PC-3 (cell line): ENCODE measurements at places on chromosomes 6 and 20. TPM values are rescaled to one million over a fixed set of nuclear protein-coding genes. Genes with fewer than 3 reads are reported as not detected.

Gene CENPQ
- total RNA-seq = 8.3 and 9.7 TPM in 2 replicates

Gene IMPG1
- not detected in 2 replicates for total RNA-seq

Gene TUBB2B
- total RNA-seq = 5.1 and 6.5 TPM in 2 replicates

Gene EYA4
- 10.0 and 11.6 TPM in 2 replicates for total RNA-seq

Gene SRC
- total RNA-seq = 55.6 and 82.1 TPM in 2 replicates

Gene BPIFA1
- not detected in 2 replicates for total RNA-seq

Gene ARHGAP18
- total RNA-seq = 4.1 and 5.9 TPM in 2 replicates

Gene AGER
- 2.0 and 5.0 TPM in 2 replicates for total RNA-seq

Gene HSPA1L
- 0.26 and 0.69 TPM in 2 replicates for total RNA-seq

Gene CCHCR1
- total RNA-seq = 31.3 and 40.0 TPM in 2 replicates

Gene NINL
- total RNA-seq = 6.5 and 11.5 TPM in 2 replicates

Gene GPR6
- not detected in 2 replicates for total RNA-seq

Gene TPMT
- total RNA-seq = 17.5 and 19.8 TPM in 2 replicates

Gene VWA7
- 0.98 and 1.9 TPM in 2 replicates for total RNA-seq

Gene BTN1A1
- not detected in 2 replicates for total RNA-seq

Gene ENPP4
- total RNA-seq = 2.8 and 5.1 TPM in 2 replicates

Gene RGS17
- total RNA-seq = 0.40 and 1.4 TPM in 2 replicates

Gene CYP21A2
- total RNA-seq = not detected in 2 replicates

Gene PPP1R3G
- 2.8 and 3.2 TPM in 2 replicates for total RNA-seq

Gene PPP1R18
- 49.9 and 76.0 TPM in 2 replicates for total RNA-seq

Gene PI3
- total RNA-seq = 175 and 188 TPM in 2 replicates

Gene HRH3
- not detected in 2 replicates for total RNA-seq

Gene RBPJL
- total RNA-seq = not detected in 2 replicates

Gene OPRL1
- total RNA-seq = 5.6 and 7.4 TPM in 2 replicates

Gene CBLN4
- not detected in 2 replicates for total RNA-seq

Gene IL17F
- not detected in 2 replicates for total RNA-seq

Gene UBR2
- 15.7 and 19.6 TPM in 2 replicates for total RNA-seq

Gene OOEP
- not detected in 2 replicates for total RNA-seq

Gene PDE10A
- total RNA-seq = 0.92 and 2.1 TPM in 2 replicates

Gene DDX39B
- total RNA-seq = 410 and 465 TPM in 2 replicates

Gene GPX5
- not detected in 2 replicates for total RNA-seq

Gene MEI4
- total RNA-seq = not detected in 2 replicates

Gene HTR1B
- not detected in 2 replicates for total RNA-seq

Gene SASH1
- total RNA-seq = 9.8 and 10.5 TPM in 2 replicates

Gene RAET1L
- 1.1 and 3.6 TPM in 2 replicates for total RNA-seq

Gene CPXM1
- not detected in 2 replicates for total RNA-seq

Gene SH3BGRL2
- 3.7 and 3.8 TPM in 2 replicates for total RNA-seq

Gene COL9A1
- total RNA-seq = not detected in 2 replicates

Gene BLCAP
- 100 and 120 TPM in 2 replicates for total RNA-seq

Gene DNMT3B
- 7.3 and 9.3 TPM in 2 replicates for total RNA-seq

Gene BPI
- total RNA-seq = not detected in 2 replicates

Gene HLA-F
- total RNA-seq = 9.8 and 16.1 TPM in 2 replicates

Gene TMEM14A
- 54.7 and 65.4 TPM in 2 replicates for total RNA-seq

Gene GSTA2
- not detected in 2 replicates for total RNA-seq

Gene ELOVL4
- total RNA-seq = 1.1 and 1.6 TPM in 2 replicates

Gene BTNL2
- total RNA-seq = not detected in 2 replicates

Gene TMEM74B
- total RNA-seq = 6.3 and 18.4 TPM in 2 replicates

Gene PTGIS
- 0.18 TPM in 1 of 2 replicates, not detected in the other for total RNA-seq

Gene DEFB119
- not detected in 2 replicates for total RNA-seq

Gene RNF217
- total RNA-seq = 4.5 and 7.7 TPM in 2 replicates

Gene PNPLA1
- 0.29 TPM in 1 of 2 replicates, not detected in the other for total RNA-seq

Gene MAFB
- 0.04 TPM in 1 of 2 replicates, not detected in the other for total RNA-seq

Gene FOXS1
- not detected in 2 replicates for total RNA-seq

Gene CST9
- not detected in 2 replicates for total RNA-seq

Gene MUCL3
- 0.04 TPM in 1 of 2 replicates, not detected in the other for total RNA-seq

Gene FOXQ1
- total RNA-seq = 7.5 and 12.4 TPM in 2 replicates

Gene ASIP
- total RNA-seq = not detected in 2 replicates

Gene GJA10
- not detected in 2 replicates for total RNA-seq

Gene ENPP1
- total RNA-seq = 4.4 and 5.1 TPM in 2 replicates
